ENCODE measurements at places on chromosomes 2 and 18. TPM values are rescaled to one million over a fixed set of nuclear protein-coding genes. Genes with fewer than 3 reads are reported as not detected.

GRCh38 chr2:150919901-150920300, 341.8 kb downstream of the RBM43 start:
- no peak overlapping the region for H3K27ac ChIP-seq
- no peaks in the 10 kb centered on the region for H3K36me3 ChIP-seq
- H3K27me3 ChIP-seq = no peaks in the 10 kb centered on the region
- no peaks in the 10 kb centered on the region for H3K4me1 ChIP-seq
- DNase-seq = no peak

DNA sequence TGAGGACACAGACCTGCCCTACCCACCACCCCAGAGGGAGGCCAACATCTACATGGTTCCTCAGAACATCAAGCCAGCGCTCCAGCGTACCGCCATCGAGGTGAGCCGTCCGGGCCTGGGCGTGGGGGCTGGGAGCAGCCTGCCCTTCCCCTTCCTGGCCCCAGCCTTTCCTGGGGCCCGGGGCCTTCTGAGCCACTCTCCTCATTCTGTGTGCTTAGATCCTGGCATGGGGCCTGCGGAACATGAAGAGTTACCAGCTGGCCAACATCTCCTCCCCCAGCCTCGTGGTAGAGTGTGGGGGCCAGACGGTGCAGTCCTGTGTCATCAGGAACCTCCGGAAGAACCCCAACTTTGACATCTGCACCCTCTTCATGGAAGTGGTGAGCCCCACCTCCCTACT, 157.9 kb downstream of the DYSF start:
- H3K27me3 ChIP-seq = no peaks in the 10 kb centered on the region
- peaks cover 17% of the 10 kb centered on the region for H3K36me3 ChIP-seq
- H3K27ac ChIP-seq = no peak overlapping the region
- no peak overlapping the region for H3K4me3 ChIP-seq
- H3K4me1 ChIP-seq = peaks cover 26% of the 10 kb centered on the region

MORN2 gene
- 7.3 TPM for total RNA-seq

MRO gene
- total RNA-seq = not detected

DNA sequence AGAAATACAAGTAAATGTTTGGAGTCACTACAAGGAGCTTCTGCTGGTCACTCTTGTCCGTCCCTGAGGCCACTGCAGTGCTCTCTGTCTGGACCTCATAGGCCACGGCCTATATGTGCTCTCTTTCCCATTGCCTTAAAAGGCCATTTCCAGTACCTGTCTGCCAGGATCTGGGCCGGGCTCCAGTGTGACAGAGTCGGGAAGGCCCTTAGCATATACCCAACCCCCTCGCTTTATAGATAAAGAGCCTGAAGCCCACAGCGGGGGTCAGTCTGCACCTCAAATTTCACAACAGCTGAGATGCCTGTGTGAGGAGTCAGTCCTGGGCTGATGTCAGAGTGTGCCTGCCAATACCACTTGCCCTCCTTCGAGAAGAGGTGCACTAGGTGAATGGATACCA, 39.9 kb downstream of the ADD2 start:
- H3K4me3 ChIP-seq = no peak overlapping the region
- no peak overlapping the region for H3K27ac ChIP-seq
- no peaks in the 10 kb centered on the region for H3K27me3 ChIP-seq
- DNase-seq = no peak

- H3K4me3 ChIP-seq = no peak overlapping the region
- no peaks in the 10 kb centered on the region for H3K27me3 ChIP-seq
- no peaks in the 10 kb centered on the region for H3K36me3 ChIP-seq
- no peak for DNase-seq
- H3K27ac ChIP-seq = no peak overlapping the region
- no peaks in the 10 kb centered on the region for H3K4me1 ChIP-seq
Measured at GRCh38 chr18:25047421-25047820, 304.5 kb downstream of the ZNF521 start.

All from upper lobe of left lung (tissue), 6 donors.